Hematopoietic multipotent progenitor cell treated with erythropoietin and hydrocortisone succinate and interleukin-3 and kit ligand, for 15 days (in vitro differentiated cells): ENCODE measurements at places on chromosomes 6 and 20.

DNA sequence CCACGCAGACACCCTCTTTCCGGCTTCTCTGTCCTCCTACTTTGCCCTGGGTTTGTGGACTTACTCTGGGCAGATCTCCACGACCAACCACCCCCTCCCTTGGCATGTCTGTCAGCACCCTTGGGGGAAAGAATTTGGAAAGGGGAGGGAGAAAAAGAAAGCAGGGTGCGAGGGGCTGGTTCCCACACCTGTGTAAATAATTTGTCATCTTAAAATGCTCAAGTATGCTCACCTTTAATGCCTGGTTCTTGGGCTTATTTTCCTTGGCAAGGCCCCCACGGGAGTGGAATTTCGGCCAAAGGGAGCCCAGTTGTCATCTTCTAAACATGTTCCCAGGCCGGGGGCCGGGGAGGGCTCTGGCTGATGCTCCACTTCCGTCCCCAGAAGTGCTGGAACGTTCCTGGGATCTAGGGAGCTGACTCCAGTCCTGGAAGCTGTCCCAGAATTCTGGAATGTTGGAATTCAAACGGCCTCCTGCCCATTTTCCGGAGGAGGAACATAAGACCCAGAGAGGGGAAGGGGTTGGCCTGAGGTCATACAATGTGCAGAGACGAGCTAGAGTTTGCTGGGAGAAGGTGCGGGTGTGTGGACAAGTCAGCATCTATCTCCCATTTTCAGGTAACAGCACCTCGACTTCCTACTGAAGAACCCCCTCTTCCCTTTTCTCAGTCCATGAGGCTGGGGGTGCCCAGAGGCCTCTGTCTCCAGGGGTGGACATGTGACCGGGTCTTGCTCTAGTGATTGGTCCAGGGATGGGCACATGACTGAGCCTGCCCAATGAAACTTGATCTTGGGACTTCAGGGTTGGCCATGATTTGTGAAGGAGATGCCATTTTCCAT, 122.3 kb downstream of the CEBPB start:
- no peak for DNase-seq

GRCh38 chr6:50185006-50185405, 135.3 kb upstream of the DEFB112 start:
- no peak for DNase-seq

DNA sequence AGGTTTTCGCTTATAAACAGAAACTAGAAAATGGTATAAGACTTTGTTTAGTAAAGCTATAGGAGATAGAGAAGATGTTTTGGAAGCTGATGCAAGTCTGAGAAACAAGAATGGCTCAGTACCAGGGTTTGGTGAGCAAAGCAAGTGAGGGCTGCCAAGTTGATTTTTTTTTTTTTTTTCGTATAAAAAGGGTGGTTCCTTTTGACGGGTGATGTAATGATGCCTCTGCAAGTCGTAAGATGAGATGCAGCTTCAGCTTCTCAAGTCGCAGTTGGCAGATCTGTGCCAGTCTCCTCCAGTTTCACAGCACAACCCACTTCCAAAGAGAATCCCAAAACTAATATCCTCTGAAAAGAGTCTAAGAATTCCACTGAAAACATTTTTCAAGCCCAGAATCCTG, 252.8 kb upstream of the CDH4 start:
- no peak for DNase-seq

GRCh38 chr6:14026831-14027539, 90.6 kb upstream of the CD83 start:
- DNase-seq = no peak

DNA sequence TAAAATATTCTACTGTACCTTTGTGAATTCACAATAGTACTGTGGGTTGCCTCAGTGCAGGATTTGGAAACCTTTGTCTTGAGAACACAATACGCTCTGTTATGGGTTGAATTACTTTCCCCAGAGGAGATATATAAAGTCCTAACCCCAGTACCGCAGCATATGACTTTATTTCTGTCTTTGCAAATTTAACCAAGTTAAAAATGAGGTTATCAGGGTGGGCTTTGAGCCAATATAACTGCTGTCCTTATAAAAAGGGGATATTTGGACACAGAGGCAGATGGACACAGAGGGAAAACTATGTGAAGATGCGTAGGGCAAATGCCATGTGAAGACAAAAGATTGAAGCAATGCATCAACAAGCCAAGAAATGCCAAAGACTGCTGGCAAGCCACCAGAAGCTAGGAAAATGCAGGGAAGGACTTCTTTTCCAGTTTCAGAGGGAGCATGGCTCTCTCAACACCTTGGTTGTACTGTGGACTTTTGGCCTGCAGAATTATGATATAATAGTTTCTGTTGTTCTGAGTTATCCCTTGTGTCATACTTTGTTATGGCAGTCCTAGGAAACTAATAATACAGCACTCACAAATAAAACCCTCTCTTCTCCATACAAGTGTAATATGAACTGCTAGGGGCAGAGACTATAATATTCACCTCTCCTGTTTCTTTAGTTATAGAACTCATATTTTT, 292.6 kb upstream of the SPTLC3 start:
- DNase-seq = no peak

- no peak for DNase-seq
Observed at GRCh38 chr20:17497821-17498580, 33.2 kb downstream of the BFSP1 start.
